Omental fat pad (tissue), 4 donors: ENCODE measurements at places on chromosomes 12 and 14. TPM values are rescaled to one million over a fixed set of nuclear protein-coding genes. Genes with fewer than 3 reads are reported as not detected.

- DNase-seq, result no peak
Observed at GRCh38 chr12:69837657-69838415, 12.8 kb downstream of the MYRFL start.

GRCh38 chr12:28212182-28212581 is 21.9 kb downstream of the CCDC91 start:
- DNase-seq, result no peak

The TAS2R7 gene
- total RNA-seq, result not detected

The AKT1 gene
- total RNA-seq, result 106 TPM

- no peak for DNase-seq
Observed at GRCh38 chr14:31692376-31692781, 131.2 kb downstream of the NUBPL start.

The ACACB gene
- total RNA-seq, result 1,413 TPM

The ACVRL1 gene
- total RNA-seq, result 69.3 TPM

DNA sequence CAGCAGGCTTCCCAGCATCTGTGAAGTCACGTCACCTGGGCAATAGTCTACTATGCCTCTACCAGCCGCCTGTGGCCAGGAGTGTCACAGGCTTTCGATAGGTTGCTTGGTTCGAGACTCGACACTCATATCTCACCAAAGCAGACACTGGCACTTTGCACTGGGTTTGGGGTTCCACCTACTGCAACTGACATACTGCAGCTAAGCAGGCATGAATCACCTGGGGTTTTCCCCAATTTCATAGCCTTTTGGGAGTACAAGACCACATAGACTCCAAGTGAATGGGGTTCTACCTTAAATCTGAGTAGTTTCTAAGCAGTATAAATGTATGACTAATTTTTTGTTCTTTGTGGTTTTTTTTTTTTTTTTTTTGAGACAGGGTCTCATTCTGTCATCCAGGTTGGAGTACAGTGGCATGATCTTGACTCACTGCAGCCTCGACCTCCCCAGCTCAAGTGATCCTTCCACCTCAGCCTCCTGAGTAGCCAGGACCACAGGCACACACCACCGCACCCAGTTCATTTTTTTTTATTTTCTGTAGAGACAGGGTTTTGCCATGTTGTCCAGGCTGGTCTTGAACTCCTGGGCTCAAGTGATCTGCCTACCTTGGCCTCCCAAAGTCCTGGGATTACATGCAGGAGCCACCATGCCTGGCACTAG is 32.1 kb downstream of the DMAC2L start:
- DNase-seq, result no peak

DNA sequence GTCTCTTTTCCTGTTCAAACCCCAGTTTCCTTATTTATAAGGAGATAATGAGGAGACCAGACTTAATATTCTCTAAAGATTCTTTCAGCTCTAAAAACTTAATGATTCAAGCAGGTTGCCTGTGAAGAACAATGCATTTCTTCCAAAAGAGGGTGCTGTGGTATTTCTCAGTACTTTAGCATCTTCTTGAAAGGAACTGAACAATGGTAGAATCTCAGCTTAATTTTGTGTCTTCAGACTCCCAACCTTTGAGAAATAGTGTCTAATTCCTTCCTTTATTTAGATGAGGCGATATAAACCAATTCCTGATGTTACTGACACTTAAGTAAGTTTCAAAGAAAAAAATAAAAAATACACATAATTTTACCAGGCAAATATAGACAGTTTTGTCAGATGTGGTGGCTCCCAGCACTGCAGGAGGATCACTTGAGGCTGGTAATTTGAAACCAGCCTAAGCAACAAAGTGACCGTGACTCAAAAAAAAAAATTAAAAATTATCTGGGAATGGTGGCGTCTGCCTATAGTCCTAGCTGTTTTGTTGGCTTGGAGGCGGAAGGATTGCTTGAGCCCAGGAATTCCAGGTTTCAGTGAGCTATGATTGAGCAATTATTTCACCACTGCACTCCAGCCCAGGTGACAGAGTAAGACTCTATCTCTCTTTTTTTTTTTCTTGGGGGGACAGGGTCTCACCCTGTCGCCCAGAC is 76.9 kb upstream of the PSMA6 start:
- no peak for DNase-seq
